ENCODE measurements at places on chromosomes 6 and 20.

- no peak for DNase-seq
These were observed 98.7 kb upstream of the LAMA2 start for GRCh38 chr6:128784266-128784665.

DNA sequence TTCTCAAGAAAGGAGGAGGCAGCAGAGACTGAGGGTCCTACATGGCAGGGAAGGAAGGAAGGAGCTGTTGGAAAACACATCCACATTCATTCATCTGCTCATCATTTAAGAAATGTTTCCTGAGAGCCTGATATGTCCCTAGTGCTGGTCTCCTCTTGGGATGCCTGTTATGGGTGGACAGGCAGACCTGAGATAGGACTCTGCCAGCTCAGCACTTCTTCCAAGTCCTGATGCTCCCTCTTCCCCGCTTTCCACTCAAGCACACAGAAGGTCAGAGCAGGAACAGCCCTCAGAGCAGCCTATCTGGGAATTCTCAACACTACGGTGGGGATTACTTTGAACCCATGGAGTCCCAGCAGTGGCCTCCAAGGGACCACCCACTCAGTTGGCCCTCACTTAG is 8.0 kb upstream of the SIRPD start:
- no peak for DNase-seq

DNA sequence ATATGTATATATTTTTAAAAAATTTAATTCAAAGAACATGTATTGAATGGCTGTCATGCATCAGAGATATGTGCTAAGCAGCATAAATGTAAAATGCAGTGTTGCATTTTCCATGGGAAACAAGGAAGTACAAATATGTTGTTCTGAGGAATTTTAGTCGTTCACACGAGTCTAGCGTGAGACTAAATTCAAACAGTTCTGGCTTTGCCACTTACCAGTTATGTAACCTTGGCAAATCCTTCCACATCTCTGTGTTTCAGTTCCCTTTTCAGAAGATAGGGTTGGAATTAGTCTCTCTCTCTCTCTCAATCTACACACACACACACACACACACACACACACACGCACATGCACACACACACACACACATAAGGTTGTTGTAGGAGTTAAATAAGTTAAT is 305.4 kb downstream of the UTRN start:
- no peak for DNase-seq

DNA sequence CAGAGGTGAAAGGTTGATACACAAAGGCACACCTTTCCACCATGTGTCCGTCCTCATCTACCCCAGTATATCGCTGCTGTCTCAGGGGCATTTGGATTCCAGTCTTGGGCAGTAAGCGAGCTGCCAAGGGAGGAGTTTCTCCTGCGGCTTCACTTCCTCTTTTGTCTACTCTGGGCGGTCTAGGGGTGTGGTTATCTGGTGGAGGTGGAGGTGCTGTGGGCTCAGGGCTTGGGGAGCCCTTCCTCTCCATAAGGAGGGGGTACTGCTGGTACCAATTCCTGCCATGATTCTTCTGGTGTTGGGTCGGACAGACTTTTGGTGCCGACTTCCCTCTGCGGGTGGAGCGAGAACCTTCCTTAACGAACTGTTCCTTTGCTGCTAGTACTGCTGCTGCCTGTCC is 31.9 kb upstream of the FABP7 start:
- no peak for DNase-seq

DNA sequence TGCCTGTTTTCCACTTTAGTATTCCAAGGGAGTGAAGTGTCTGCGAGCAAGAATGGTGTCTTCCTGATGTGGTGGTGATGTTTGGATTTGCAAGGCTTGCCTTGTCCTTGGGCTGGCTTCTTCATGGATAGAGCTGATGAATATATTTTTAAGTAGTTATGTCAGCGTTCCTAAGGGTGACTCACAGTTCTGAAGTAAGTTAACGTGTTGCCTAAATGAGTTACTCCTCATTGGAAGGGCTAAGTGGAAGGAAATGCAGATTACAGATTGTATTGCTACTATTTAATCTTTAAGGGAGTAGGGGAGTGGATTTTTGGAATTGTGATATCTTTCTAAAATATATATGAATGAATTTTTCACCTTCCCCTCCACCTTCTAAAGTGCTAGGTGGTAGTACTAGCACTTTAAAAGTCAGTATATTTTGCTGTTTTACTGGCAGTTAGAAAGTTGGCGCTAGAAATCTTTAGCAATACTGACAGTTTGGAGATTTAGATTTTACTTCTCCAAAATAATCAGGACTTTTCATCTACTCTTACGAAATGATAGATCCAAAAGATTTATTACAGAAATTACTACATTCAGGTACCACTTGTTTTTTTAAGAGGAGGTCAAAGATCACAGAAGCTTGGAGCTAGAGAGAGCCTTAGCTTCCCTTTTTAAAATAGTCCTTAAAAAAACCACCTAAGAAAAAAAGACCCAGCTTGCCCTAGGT is 197.4 kb downstream of the JARID2 start:
- no peak for DNase-seq

- peak; percentile 68 for DNase-seq
These were observed at the start of the genes KCTD20 and PXT1 for GRCh38 chr6:36442671-36443470. KCTD20 (plus strand) TSS chr6:36443000; CDS start chr6:36470098, 27,098 bp downstream. PXT1 (minus strand) TSS chr6:36442854; CDS start chr6:36426082, 16,772 bp downstream.

DNA sequence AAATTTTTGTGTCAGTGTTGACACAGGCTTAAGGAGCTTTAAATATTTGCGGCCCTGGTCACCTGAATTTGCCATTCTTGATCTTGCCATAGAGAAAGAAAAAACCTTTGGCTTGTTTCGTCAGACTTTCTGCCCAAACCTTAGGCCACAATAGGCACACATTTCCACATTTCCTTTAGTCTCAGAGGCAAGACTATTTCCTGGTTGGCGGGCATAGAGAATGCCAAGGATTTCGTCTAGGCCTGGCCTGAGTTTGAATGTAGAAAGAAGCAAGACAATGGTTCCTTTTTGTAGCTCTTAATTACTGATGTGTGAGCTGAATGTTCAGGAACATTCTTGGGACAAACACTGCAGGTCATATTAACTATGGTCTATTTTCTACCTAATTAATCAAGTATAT is 108.1 kb downstream of the TRMT11 start:
- no peak for DNase-seq

DNA sequence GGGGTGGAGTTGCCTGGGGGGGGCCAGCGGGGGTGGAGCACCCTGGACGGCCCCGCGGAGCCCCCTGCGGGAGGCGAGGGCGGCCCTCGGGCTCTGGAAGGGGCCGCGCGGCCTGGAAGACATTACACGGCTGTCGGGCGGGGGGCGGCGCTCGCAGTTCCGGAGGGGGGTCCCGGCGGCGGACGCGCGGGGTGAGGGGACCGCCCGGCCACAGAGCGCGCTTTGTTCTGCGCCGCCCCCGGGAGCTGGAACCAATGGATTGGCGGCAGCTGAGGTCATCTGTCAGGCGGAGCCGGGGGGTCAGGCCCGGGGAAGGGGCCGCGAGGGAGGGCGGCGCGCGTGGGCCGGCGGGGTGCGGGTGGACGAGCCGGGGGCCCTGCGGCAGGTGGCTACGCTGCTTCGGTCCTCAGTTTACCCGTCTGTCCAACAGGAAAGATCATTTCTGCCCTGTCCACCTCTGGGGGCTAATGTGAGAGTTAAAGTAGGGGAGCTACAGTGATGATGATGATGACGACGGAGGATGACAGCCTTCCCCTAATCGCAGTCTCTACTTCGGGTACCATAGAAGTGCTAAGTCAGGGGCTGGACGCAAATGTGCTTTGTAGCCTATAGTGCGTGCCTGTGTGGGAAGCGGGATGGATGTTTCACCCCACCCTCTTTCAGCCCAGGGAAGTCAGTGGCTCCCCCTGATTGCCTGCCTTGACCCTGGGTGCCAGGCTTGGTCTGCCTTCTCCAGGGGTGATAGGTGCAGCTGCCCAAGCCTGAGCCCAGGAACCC is 10.4 kb downstream of the SRXN1 start:
- DNase-seq: no peak

All from activated CD4-positive, alpha-beta T cell treated with anti-CD3 and anti-CD28 coated beads, Interleukin-2, amount 50 U/mL, for 24 hours (primary cell).